Central memory CD8-positive, alpha-beta T cell (primary cell): ENCODE measurements at places on chromosomes 2 and 18.

DNA sequence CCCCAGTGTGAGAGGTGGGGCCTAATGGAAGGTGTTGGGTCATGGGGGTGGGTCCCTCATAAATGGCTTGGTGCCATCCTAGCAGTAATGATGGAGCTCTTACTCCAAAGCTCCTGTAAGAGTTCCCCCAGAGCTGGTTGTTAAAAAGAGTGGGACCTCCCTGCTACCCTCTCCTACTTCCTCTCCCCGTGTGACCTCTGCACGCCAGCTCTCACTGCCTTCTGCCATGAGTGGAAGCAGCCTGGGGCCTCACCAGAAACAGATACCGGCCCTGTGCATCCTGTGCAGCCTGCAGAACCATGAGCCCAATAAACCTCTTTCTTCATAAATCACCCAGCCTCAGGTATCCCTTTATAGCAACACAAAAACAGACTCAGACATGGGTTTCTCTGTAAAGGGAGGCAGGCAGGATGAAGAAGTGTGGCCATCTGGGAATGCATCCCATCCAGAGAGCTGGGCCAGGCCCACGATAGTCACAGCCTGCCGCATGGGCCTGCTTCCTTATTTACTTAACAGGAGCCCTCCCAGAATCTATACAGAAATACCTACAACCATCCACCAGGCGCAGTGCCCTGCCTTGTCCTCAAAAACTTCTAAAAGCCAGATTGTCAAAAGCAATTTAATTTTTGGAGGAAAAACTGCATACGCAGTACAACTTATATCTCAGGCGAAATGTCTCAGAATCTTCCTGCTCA lies 7.5 kb downstream of the PRLH start:
- no peak overlapping the region for H3K4me3 ChIP-seq
- DNase-seq: no peak
- peaks cover 23% of the 10 kb centered on the region for H3K27me3 ChIP-seq
- H3K4me1 ChIP-seq: peaks cover 5% of the 10 kb centered on the region
- no peaks in the 10 kb centered on the region for H3K36me3 ChIP-seq

DNA sequence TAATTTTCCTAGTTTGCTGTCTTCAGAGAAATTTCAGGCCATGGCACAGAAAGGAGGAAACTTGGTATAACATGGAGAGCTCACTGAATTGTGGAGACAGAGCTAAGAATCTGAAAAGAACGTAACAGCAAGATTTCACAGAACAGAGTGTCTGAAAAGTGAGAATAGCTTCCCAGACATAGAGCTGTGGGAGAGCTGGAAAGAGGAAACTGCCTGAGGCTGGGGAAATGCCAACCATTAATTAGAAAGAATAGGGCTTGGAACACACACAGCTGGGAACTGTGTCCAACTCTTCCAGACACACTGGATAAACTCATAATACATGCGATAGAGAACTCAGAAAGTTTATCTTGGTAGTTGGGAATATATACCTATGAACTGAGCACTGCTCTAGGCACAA lies 51.6 kb upstream of the KYNU start:
- no peaks in the 10 kb centered on the region for H3K27me3 ChIP-seq

- no peak for DNase-seq
- peaks cover 72% of the 10 kb centered on the region for H3K27me3 ChIP-seq
- H3K27ac ChIP-seq: no peak overlapping the region
- no peak overlapping the region for H3K4me3 ChIP-seq
These were observed 115.0 kb downstream of the FAM124B start for GRCh38 chr2:224286923-224287322.

DNA sequence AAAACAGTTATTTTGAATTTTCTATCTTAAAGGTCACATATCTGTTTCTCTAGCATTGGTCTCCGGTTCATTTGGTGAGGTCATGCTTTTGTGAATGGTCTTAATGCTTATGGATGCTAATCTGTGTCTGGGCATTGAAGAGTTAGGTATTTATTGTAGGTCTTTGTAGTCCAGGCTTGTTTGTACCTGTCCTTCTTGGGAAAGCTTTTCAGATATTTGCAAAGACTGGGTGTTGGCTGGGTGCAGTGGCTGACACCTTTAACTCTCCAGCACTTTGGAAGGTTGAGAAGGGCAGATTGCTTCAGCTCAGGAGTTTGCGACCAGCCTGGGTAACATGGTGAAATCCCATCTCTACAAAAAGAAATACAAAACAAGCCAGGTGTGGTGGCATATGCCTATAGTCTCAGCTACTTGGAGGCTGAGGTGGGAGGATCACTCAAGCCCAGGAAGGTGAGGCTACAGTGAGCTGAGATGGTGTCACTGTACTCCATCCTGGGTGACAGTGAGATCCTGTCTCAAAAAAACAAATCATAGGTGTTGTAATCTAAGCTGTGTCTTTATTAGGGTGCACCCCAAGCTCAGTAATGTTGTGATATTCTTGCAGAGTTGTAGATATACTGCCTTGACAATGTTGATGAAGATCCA lies 82.3 kb downstream of the FAM117B start:
- DNase-seq: no peak
- H3K4me3 ChIP-seq: no peak overlapping the region
- peaks cover 41% of the 10 kb centered on the region for H3K4me1 ChIP-seq
- H3K27ac ChIP-seq: no peak overlapping the region

DNA sequence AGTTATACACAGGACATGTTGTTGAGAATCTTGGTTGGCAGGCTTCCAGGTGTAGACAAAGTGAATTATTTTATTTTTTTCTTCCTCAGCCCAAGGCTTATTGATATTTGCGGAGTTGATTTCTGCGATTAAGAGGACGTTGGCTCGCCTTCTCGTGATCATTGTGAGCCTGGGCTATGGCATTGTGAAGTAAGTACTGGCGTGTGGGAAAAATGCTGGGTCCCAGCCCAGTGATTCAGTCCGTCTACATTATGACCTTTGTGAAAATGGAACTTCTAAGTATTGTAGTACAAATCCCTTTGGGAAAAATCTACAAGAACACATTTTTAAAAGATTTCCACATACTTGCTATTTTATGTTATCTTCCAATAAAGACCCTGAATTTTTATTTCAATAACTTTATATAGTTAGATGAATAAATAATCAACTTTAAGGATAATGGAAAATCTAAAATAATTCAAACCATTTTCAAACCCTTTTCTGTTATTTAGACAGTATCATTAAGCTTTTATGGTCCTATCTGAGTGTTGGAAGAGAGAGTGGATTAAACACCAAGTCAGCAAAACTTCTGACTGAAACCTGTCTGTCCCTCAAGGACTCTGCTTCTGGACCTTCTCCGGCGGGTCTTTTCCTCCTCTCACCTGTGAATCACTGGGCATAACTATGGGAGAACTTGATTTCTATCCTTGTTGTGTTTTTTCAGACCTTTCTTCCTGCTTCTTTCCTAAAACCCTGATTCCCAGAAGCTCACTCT lies 31.0 kb downstream of the TMEM87B start:
- H3K27me3 ChIP-seq: no peaks in the 10 kb centered on the region
- no peak overlapping the region for H3K4me3 ChIP-seq
- H3K36me3 ChIP-seq: peaks cover 64% of the 10 kb centered on the region
- no peak for DNase-seq

GRCh38 chr2:19796035-19796695 lies 105.6 kb downstream of the TTC32 start:
- DNase-seq: no peak
- no peaks in the 10 kb centered on the region for H3K36me3 ChIP-seq
- no peak overlapping the region for H3K4me3 ChIP-seq
- H3K27me3 ChIP-seq: peaks cover 31% of the 10 kb centered on the region
- H3K4me1 ChIP-seq: no peaks in the 10 kb centered on the region

- H3K36me3 ChIP-seq: no peaks in the 10 kb centered on the region
- H3K4me3 ChIP-seq: no peak overlapping the region
- no peak overlapping the region for H3K27ac ChIP-seq
- H3K27me3 ChIP-seq: peaks cover under 1% of the 10 kb centered on the region
- DNase-seq: no peak
These were observed 190.4 kb downstream of the CELF4 start for GRCh38 chr18:37375181-37375580.

DNA sequence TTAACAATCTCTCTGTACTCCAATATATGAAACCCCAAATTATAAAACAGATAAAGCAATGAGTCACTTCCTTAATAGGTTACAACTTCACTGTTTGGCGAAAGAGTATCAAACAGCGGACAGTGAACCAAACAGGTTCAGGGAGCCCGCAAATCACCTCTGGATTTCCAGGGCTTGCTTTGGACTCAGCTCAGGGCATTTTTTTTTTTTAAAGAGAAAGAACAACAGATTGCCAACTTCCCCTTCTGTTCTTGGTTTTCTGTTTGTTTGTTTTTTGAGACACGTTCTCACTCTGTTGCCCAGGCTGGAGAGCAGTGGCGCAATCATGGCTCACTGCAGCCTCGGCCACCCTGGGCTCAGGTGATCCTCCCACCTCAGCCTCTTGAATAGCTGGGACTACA lies 52.7 kb downstream of the ABCB11 start:
- no peaks in the 10 kb centered on the region for H3K4me1 ChIP-seq
- no peak overlapping the region for H3K27ac ChIP-seq
- peaks cover 2% of the 10 kb centered on the region for H3K36me3 ChIP-seq
- H3K4me3 ChIP-seq: no peak overlapping the region
- no peaks in the 10 kb centered on the region for H3K27me3 ChIP-seq
- no peak for DNase-seq

GRCh38 chr18:49745045-49746014 lies 68.0 kb downstream of the ACAA2 start:
- no peak overlapping the region for H3K27ac ChIP-seq
- no peak overlapping the region for H3K4me3 ChIP-seq
- no peaks in the 10 kb centered on the region for H3K36me3 ChIP-seq
- peaks cover 8% of the 10 kb centered on the region for H3K4me1 ChIP-seq

DNA sequence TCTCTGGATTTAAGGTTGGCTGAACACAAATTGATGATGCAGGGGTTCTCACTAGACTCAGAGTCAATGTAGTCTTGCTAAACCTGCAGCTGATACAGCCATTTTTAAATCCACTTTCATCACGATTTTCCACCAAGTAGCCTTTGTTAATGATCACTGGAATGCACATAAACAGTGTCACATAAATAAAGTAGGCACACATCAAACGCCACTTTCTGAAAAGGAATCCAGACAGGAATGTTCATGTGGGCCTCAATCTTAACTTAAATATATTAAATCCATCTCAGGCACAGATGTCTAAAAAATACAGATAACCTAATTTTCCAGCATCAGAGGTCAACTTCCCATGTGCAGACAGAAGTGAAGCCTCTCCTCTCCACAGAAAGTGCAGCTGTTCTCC lies 58.3 kb downstream of the LAMA1 start:
- DNase-seq: no peak
- H3K4me1 ChIP-seq: no peaks in the 10 kb centered on the region
- H3K36me3 ChIP-seq: no peaks in the 10 kb centered on the region
- no peak overlapping the region for H3K4me3 ChIP-seq
- no peaks in the 10 kb centered on the region for H3K27me3 ChIP-seq

- no peak overlapping the region for H3K27ac ChIP-seq
- H3K27me3 ChIP-seq: peaks cover 40% of the 10 kb centered on the region
- H3K4me3 ChIP-seq: no peak overlapping the region
These were observed 144.2 kb downstream of the TTC32 start for GRCh38 chr2:19757586-19757985.

DNA sequence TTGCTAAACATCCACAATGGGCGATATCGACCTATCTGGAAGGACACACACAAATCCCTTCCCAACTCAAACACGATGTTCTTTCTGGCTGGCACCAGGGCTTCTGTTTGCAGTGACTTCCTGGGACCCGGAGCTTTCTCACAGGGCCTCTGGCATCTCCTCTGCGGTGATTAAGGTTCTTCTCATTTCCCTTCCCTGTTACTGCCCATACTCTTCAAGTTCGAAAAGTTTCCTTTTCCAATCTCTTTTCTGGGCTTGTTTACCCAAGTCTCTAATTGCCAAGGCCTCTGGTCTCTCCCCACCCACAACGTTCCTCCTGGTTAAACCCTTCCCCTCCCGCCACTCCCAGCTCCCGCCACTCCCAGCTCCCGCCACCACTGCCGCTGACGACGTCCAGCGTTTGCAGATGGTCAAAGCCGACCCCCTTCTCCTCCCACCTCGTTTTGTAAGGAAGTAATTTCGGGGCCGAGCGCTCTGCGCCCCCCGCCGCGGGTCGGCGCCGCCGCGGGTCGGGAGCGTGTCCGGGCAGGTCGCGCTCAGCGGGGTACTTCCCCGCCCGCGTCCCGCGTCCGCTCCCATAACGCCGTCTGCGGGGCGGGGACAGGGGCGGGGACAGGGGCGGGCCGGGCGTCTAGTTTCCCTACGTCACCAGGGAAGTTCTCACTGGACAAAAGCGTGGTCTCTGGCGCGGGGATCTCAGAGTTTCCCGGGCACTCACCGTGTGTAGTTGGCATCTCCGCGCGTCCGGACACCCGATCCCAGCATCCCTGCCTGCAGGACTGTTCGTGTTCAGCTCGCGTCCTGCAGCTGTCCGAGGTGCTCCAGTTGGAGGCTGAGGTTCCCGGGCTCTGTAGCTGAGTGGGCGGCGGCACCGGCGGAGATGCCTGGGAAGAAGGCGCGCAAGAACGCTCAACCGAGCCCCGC lies at the start of gene PMAIP1:
TSS of gene PMAIP1 (plus strand) at position 699 of the 924 bp plus-strand sequence. CDS start at position 881, 182 bp downstream.
- DNase-seq: peak; percentile 82
- peak within 1 kb of the TSS; percentile 97 for H3K27ac ChIP-seq
- H3K4me1 ChIP-seq: peaks cover 37% of the 10 kb centered on the region
- peaks cover 39% of the 10 kb centered on the region for H3K36me3 ChIP-seq

DNA sequence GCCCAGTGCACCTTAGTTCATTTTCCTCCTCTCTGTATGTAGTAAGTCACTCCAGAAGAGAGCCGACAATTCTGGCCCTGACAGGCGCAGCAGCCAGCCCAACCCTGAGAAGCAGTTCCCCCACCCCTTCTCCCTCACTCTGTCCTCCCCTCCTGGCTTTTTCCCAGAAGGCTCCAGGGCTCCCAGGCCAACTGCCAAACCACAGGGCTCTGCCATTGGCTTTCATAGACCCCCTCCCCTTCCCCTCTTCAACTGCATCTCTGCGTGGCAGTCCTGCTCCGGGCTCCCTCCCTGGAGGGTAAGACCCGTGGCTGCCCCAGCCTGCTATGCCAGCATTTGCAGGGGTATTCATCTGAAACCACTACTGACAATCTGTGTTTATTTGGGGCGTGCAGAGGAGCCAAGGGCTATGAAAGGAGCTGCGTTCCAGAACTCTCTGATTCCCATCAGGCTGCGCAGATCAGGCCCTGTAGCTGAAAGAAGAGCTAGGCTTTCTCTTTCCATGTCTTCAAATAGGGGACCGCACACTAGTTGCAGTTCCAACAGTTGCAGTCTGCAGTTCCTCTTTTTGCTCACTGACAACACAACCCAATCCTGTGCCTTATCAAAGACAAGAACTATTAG lies 388.6 kb upstream of the TNP1 start:
- no peak overlapping the region for H3K27ac ChIP-seq
- H3K4me1 ChIP-seq: no peaks in the 10 kb centered on the region
- no peaks in the 10 kb centered on the region for H3K36me3 ChIP-seq
